ENCODE measurements at places on chromosomes 16 and 17.
A peak's percentile ranks its signal among the peaks of the same experiment; 100 is the strongest.

GRCh38 chr17:58755577-58756245, at the start of gene PPM1E:
Gene PPM1E (plus strand): TSS chr17:58755854.
- H3K4me1 ChIP-seq: no peaks in the 10 kb centered on the region
- peaks cover 4% of the 10 kb centered on the region for H3K27me3 ChIP-seq
- DNase-seq: peak; percentile 36

GRCh38 chr16:64773638-64774037, 348.2 kb downstream of the CDH11 start:
- no peaks in the 10 kb centered on the region for H3K27me3 ChIP-seq
- no peaks in the 10 kb centered on the region for H3K36me3 ChIP-seq
- H3K4me1 ChIP-seq: no peaks in the 10 kb centered on the region
- no peak overlapping the region for H3K4me3 ChIP-seq
- no peak for DNase-seq

DNA sequence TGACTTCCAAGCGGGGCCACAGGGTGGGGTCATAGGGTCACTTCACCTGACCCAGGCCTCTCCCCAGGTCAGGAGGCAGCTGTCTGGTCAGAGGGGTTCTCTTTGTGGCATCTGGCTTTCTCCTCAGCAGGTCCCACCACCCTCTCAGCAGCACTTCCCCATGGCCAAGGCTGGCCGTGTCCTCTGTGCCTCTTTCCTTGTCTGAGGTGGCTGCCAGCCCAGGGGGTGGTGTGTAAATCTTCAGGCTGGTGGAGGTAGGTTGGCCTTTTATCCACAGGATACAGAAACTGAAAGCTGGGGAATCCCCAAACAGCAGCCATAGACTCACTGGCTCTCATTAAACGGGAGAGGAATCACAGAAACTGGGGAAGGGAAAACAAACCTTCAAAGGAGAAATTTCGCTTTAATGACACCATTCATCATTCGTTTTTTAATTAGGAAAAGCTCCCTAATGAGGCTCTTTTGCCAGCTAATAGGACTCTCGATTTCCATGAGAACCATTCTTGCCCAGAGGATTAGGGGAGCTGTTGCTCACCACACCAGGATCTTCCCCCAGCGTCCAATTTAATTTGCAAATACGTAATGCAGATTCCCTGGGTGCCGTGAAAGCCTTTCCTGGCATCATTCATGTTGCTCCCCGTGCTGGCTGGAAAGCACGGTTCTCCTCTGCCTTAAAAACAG, 18.0 kb downstream of the C17orf75 start:
- H3K27me3 ChIP-seq: no peaks in the 10 kb centered on the region
- peak; percentile 51 for DNase-seq
- no peaks in the 10 kb centered on the region for H3K4me1 ChIP-seq
- H3K4me3 ChIP-seq: no peak overlapping the region
- H3K27ac ChIP-seq: no peak overlapping the region
- no peaks in the 10 kb centered on the region for H3K36me3 ChIP-seq

DNA sequence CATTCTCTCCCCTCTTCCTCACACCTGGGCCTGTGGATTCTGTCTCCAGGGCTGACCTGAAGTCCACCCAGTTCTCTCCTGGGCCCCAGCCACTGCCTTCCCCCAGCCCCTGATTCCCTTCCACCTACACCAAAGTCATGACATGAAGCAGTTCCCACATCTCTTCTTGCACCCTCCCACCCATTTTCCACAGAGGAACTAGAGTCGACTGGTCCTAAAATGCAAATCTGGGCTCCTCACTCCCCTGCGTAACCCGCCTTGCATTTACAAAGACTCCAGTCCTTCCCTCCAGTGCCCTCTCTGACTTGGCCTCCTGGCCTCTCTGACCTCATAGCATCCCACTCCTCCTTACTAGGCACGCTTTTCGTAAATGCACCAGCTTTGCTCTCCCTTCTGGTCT, 14.8 kb downstream of the COX6A2 start:
- H3K36me3 ChIP-seq: no peaks in the 10 kb centered on the region
- peaks cover 4% of the 10 kb centered on the region for H3K27me3 ChIP-seq
- no peak overlapping the region for H3K27ac ChIP-seq
- no peaks in the 10 kb centered on the region for H3K4me1 ChIP-seq

- no peak overlapping the region for H3K4me3 ChIP-seq
- H3K27ac ChIP-seq: no peak overlapping the region
- H3K36me3 ChIP-seq: peaks cover 51% of the 10 kb centered on the region
These were observed 20.4 kb downstream of the GOT2 start for GRCh38 chr16:58713742-58714141.

GRCh38 chr16:87834005-87834667, 35.2 kb downstream of the SLC7A5 start:
- H3K27ac ChIP-seq: no peak overlapping the region
- H3K27me3 ChIP-seq: no peaks in the 10 kb centered on the region
- DNase-seq: no peak
- H3K4me3 ChIP-seq: no peak overlapping the region
- peaks cover 8% of the 10 kb centered on the region for H3K36me3 ChIP-seq

- no peak overlapping the region for H3K27ac ChIP-seq
- no peak overlapping the region for H3K4me3 ChIP-seq
- H3K27me3 ChIP-seq: no peaks in the 10 kb centered on the region
- H3K4me1 ChIP-seq: no peaks in the 10 kb centered on the region
- DNase-seq: no peak
- no peaks in the 10 kb centered on the region for H3K36me3 ChIP-seq
These were observed 3.7 kb downstream of the CAPNS2 start for GRCh38 chr16:55570159-55570558.

DNA sequence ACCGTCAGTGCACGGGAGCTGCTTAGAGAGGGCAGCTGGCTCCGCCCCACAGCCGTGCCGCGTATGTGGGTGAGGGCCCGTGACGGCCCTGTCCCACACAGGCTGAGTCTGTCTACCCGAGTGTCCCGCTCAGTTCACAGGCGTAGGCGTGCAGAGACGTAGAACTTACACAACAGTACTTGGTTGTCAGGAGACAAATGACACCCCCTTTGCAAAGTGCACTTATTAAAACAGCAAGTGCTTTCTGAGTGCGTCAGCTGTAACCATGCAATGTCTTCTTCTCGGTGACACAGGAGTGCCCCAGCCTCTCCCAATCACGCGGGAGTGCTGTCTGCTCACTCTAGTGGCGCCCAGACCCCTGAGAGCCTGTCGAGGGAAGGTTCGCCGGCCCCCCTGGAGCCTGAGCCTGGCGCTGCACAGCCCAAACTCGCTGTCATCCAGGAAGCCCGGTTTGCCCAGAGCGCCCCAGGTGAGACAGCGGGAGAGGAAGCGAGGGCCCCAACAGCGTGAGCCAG, 64.2 kb downstream of the FOXK2 start:
- H3K36me3 ChIP-seq: peaks cover 9% of the 10 kb centered on the region
- no peak overlapping the region for H3K27ac ChIP-seq

DNA sequence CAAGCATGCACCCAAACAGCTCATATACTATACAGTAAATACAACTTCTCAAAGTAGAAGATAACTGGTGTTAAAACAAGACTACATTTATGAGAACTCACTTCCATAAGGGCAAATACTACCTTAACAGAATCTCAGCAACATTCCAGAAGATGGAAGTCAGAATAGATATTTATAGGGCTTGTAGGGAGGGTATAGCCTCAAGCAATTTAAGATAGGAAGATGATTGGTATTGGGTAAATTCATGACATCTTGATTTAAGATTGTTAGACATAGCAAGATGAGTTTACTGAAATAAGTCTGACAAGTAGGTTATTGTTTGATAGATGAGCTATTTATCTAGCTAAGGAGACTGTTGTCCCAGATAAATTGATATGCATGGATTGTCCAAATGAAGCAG, 250.2 kb downstream of the CDH13 start:
- H3K4me1 ChIP-seq: no peaks in the 10 kb centered on the region
- no peak for DNase-seq
- no peaks in the 10 kb centered on the region for H3K27me3 ChIP-seq
- H3K27ac ChIP-seq: no peak overlapping the region

DNA sequence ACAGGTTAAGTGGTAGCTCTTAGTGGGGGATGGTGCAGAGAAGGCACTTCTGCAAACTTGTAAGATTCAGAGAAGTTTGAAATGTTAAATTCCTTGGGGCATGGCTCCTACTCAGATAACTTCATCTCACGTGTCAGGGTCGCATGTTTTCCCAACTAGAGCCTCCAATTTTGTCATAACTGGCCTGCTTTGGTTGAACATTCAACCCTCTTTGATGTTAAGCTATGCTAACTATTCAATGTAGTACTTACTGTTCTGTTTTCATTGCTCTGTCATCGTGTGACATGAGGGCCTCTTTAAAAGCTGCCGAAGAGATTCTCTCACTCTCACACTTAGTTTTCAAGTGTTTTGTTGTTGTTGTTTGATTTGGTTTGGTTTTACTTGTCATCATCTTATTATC, 280.8 kb downstream of the CDH11 start:
- no peak for DNase-seq
- no peaks in the 10 kb centered on the region for H3K4me1 ChIP-seq
- no peaks in the 10 kb centered on the region for H3K36me3 ChIP-seq
- H3K27ac ChIP-seq: no peak overlapping the region
- H3K27me3 ChIP-seq: no peaks in the 10 kb centered on the region

- H3K27ac ChIP-seq: no peak overlapping the region
- no peaks in the 10 kb centered on the region for H3K36me3 ChIP-seq
- no peak for DNase-seq
These were observed 8.7 kb upstream of the TBX4 start for GRCh38 chr17:61443475-61443882.

GRCh38 chr17:38893607-38894006, 23.7 kb downstream of the LASP1 start:
- peaks cover 97% of the 10 kb centered on the region for H3K36me3 ChIP-seq
- H3K27ac ChIP-seq: peak overlapping the region; percentile 52
- H3K4me3 ChIP-seq: no peak overlapping the region

DNA sequence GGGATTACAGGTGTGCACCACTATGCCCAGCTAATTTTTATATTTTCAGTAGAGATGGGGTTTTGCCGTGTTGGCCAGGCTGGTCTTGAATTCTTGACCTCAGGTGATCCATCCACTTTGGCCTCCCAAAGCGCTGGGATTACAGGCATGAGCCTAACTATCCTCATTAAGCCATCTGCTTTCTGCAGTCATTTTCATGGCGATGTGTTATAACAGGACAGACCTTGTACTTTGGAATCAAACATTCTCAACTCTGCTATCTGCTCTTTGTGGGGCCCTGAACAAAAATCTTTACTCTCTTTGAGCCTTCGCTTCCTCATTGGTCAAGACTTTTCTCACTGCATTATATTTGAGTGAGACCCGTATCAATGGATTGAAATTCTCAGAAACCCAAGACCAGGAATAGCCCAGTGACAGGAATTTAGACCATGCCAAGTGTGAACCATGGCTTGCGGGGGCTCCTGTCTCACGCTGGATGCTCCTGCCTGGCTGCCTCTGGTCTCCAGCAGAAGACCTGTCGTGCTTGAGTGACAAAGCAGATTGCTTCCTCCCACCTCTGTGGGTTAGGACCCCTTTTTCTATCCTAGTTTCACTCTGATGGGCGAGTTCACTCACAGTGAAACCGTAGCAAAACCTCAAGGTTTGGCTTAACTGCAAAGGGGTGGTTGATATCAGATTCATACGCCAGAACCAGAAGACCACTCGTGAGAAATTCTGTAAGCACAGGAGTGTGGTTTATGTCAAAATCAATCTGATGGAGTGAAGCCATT, 519.1 kb downstream of the MAF start:
- no peak overlapping the region for H3K27ac ChIP-seq
- no peaks in the 10 kb centered on the region for H3K36me3 ChIP-seq
- H3K4me3 ChIP-seq: no peak overlapping the region
- no peaks in the 10 kb centered on the region for H3K4me1 ChIP-seq
- peak; percentile 81 for DNase-seq

DNA sequence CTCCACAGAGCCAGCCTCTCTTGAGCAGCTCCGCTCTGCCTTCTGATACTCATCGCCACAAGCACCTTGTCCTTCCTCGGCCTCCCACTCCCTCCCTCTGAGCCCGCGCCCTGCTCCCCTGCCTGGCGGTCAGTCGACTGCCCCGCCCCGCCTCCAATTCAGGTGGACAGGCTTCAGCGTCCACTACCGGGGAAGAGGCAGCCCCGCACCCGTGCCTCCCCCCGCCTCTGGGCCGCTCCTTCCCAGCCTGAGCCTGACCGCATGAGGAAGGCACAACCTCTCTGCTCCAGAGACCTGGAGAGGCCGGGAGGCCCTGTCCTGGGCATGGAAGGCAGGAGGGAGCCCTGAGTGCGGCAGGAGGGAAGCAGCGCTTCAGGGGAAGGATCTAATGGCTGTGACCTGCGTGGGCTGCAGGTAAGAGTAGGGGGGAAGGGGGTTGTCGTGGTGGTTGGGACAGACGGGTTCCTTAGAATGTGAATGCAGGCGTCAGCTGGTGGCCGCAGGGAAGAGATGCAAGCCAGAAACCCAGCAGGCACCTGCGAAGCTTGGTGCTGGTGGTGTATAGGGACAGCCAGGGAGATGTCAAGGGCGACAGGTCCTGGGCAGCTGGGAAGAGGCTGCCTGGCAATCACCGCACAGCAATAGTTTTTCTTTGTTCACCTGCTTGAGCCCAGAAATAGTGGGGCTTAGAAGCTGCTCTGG, 3.0 kb upstream of the SLC6A4 start:
- no peak for DNase-seq
- H3K27ac ChIP-seq: no peak overlapping the region
- no peak overlapping the region for H3K4me3 ChIP-seq

DNA sequence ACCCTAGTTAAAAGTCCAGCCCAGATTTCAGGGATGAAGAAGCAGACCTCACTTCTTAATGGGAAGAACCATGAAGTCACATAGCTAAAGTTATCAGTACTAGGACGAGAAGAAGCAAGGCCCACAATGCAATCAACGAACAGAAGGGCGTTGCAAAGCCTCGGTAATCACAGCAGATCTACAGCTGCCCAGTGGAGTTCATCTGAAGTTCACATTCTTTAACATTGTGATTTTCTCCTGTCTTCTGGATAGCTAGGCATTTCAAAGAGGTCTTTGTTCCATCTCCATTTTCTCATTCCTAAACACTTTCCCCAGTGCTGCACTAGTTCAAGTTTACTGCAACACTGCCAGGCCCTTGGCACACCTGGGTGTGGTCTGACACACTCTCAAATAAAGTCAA, 226.7 kb upstream of the N4BP1 start:
- no peak for DNase-seq
- H3K4me3 ChIP-seq: no peak overlapping the region
- H3K27me3 ChIP-seq: no peaks in the 10 kb centered on the region
- H3K36me3 ChIP-seq: no peaks in the 10 kb centered on the region
- H3K4me1 ChIP-seq: no peaks in the 10 kb centered on the region

GRCh38 chr17:44353672-44354331, 8.7 kb downstream of the GRN start:
- H3K27me3 ChIP-seq: no peaks in the 10 kb centered on the region
- no peak overlapping the region for H3K27ac ChIP-seq
- peak; percentile 20 for DNase-seq

- no peak overlapping the region for H3K4me3 ChIP-seq
- peaks cover 45% of the 10 kb centered on the region for H3K4me1 ChIP-seq
- no peaks in the 10 kb centered on the region for H3K36me3 ChIP-seq
- DNase-seq: no peak
These were observed 470 bp upstream of the GGT6 start for GRCh38 chr17:4560837-4561256.

DNA sequence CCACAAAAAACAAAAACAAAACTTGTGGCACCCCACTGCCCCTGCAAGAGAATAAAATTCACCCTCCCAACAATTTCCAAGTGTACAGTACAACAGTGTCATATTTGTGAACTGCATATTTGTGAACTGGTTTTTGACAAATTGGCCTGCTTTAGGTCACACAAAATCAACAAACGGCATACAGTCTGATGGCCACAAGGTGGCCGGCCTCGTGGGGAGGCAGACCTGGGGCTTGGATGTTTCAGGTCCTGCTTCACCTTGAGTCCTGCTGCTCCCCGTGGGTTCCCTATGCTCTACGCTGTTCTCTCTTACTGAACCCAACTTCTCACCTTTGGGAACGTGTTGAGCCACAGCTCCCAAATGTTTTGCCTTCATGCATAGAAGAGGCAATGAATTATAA, 102.2 kb downstream of the CDK5R1 start:
- DNase-seq: no peak
- no peak overlapping the region for H3K4me3 ChIP-seq
- H3K36me3 ChIP-seq: no peaks in the 10 kb centered on the region
- H3K4me1 ChIP-seq: no peaks in the 10 kb centered on the region
- no peaks in the 10 kb centered on the region for H3K27me3 ChIP-seq

Measured in small intestine (tissue), 16 donors.